ENCODE measurements at places on chromosomes 3 and 15. TPM values are rescaled to one million over a fixed set of nuclear protein-coding genes. Genes with fewer than 3 reads are reported as not detected.

The IQCH gene
- total RNA-seq = 1.3 TPM

The RTP1 gene
- total RNA-seq = under 0.01 TPM

The SNTN gene
- total RNA-seq = not detected

The PDE8A gene
- 33.9 TPM for total RNA-seq

The MB21D2 gene
- 8.3 TPM for total RNA-seq

The DUOXA1 gene
- total RNA-seq = 0.59 TPM

The ABCC5 gene
- 20.1 TPM for total RNA-seq

The GPR15 gene
- not detected for total RNA-seq

The OSBPL10 gene
- 12.9 TPM for total RNA-seq

The TBCCD1 gene
- total RNA-seq = 13.7 TPM

The FANCD2 gene
- total RNA-seq = 9.2 TPM

Measured in smooth muscle cell of the coronary artery (primary cell).